Right lung (tissue), 10 donors: ENCODE measurements at places on chromosomes 1 and 21. TPM values are rescaled to one million over a fixed set of nuclear protein-coding genes. Genes with fewer than 3 reads are reported as not detected.

GRCh38 chr21:37206496-37206895, 60.6 kb downstream of the VPS26C start:
- DNase-seq = no peak

DNA sequence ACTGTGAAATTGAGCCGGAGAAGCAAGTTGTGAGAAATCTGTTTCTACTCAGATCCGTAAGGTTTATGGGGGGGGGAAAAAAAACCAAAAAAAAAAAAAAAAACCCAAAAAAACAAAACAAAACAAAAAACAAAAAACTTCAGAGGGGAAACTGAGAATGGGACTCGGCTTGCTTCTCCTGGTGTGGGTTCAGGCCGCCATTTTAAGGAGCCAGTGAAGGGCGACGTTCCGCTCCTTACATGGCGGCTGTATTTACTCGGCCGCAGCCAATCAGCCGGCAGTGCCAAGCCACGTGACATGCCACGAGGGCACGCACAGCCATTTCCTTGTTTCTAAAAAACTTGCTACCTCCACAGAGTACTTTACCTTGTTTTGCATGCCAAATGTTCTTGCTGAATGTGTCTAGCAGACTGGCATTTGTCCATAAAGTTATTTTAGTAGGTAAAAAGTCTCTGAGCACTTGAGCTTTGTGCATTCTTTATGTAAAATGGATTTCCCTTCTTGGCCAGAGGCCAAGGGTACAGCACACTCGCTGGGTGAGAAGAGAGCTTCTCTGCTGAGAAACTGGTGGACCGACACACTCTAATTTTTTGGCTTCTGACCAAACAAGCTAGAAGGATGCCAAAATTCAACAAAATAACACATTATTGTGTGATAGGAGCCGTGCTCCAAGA, 101.8 kb downstream of the NFIA start:
- DNase-seq = peak; percentile 95

The SPRR2A gene
- polyA plus RNA-seq = not detected

- DNase-seq = no peak
These were observed 39.3 kb upstream of the RGS18 start for GRCh38 chr1:192118881-192119405.

DNA sequence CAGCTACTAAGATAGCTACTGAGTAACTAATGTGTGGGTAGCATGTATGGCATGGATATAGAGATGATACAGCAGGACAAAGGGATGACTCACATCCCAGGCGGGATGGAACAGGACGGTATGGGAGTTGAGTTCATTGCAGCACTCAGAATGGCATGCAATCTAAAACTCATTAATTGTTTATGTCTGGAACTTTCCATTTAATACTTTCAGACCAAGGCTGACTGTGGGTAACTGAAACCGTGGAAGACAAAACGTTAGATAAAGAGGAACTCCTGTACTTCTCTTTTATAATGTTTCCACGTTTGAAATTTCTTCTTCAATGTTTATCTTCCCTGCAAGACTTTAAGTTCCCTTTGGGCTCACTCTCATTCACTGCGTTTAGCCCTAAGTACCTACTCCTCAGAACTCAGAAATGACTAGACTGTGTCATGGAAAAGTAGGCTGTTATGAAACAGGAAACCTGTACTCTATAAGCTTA, 151.9 kb downstream of the MAGI3 start:
- DNase-seq = no peak

- DNase-seq = no peak
These were observed 117.9 kb downstream of the AKT3 start for GRCh38 chr1:243731974-243732625.

The BRDT gene
- polyA plus RNA-seq = 0.55 TPM

The CNR2 gene
- 0.14 TPM for polyA plus RNA-seq

The SLAMF1 gene
- polyA plus RNA-seq = 0.10 TPM

DNA sequence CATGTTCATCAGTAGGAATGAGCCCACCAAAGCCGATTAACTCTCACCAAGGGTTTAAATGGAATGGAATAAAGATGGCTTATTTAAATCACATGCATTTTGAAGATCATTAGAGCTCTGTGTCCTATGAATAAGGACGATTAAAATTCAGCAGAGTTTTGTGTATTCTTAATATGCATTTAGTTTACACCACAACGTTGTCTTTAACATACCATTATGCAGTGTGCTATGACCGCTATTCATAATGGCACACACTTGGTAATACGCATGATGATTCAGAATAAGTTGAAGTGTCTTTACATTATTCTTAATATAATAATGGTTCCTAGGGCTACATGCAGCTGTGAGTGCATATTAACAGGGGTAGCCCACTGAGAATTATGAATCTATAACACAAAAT, 190.7 kb downstream of the PTBP2 start:
- no peak for DNase-seq
